ENCODE measurements at places on chromosomes 1 and 21.

DNA sequence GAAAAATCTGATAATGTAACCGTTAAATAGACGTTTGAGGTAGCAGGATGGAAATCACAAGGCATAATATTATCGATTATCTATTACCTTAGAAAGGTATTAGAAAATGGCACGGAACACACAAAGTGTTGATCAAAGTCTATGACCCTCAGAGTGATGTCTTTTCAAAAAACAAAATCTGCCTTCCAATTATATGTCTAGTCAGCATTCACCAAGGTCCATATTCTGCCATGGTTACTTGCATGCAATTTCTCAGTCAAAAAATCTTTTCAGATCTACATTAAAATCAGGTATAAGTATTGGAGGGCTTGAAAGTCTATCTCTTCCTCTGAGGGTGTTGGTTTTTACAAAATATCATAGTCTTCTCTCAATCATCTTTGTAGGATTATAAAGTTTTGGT is 81.9 kb downstream of the KCTD3 start:
- no peak for DNase-seq
- H3K27me3 ChIP-seq = no peaks in the 10 kb centered on the region
- no peak overlapping the region for H3K4me3 ChIP-seq
- H3K36me3 ChIP-seq = no peaks in the 10 kb centered on the region
- H3K4me1 ChIP-seq = no peaks in the 10 kb centered on the region

- DNase-seq = no peak
- no peak overlapping the region for H3K27ac ChIP-seq
- H3K4me3 ChIP-seq = no peak overlapping the region
- no peaks in the 10 kb centered on the region for H3K27me3 ChIP-seq
- H3K4me1 ChIP-seq = no peaks in the 10 kb centered on the region
- H3K36me3 ChIP-seq = no peaks in the 10 kb centered on the region
Measured at GRCh38 chr1:175679981-175680652, 63.3 kb downstream of the TNR start.

GRCh38 chr21:46518983-46519583 is 60.4 kb downstream of the DIP2A start:
- no peak for DNase-seq
- H3K4me1 ChIP-seq = no peaks in the 10 kb centered on the region
- H3K27ac ChIP-seq = no peak overlapping the region
- no peaks in the 10 kb centered on the region for H3K36me3 ChIP-seq
- H3K4me3 ChIP-seq = no peak overlapping the region

- H3K4me3 ChIP-seq = no peak overlapping the region
- no peaks in the 10 kb centered on the region for H3K4me1 ChIP-seq
- H3K36me3 ChIP-seq = no peaks in the 10 kb centered on the region
- no peak for DNase-seq
Measured at GRCh38 chr1:4093856-4094565, 193.9 kb upstream of the C1orf174 start.

DNA sequence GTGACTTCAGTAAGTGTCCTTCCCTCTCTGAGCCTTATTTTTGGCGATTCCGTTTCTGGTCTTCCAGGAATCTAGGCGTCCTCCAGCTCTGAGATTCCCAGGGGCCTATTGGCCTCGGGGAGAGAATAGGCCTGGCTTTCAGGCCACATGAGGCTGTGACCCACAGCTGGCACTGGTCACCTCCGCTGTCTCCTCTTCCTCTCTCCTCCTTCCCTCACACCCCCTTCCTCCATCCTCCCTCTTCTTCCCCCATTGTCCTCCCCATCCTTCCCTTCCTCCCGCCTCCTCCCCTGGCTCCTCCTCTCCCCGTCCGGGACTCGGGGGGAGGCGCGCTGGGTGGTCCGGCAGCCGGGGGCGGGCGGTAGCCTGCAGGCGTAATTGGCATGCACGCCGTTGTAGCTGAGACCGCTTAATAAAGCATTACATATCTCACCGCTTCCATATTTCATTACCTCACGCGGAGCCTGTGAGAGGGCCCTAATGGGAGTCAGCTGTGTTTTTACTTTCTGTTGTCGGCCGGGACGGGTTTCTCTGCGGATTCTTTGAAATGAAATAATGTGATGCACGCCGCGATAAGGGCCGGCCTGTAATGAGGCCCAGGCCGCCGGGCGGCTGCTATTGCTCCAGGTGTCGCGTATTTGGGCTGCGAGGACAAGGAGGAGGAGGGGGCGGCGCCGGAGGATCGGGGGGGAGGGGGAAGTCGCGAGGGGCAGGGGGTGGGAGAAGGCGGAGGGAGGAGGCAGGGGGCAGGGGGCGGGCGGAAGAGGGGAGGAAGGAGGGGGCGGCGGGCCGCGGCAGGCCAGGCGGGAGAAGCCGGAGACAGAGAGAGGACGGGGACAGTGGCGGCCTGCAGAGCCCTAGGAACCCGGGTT is 95.3 kb downstream of the FOXD2 start:
- H3K27ac ChIP-seq = peak overlapping the region; percentile 53
- peak; percentile 77 for DNase-seq
- no peaks in the 10 kb centered on the region for H3K27me3 ChIP-seq
- H3K4me1 ChIP-seq = peaks cover 3% of the 10 kb centered on the region
- H3K36me3 ChIP-seq = no peaks in the 10 kb centered on the region

DNA sequence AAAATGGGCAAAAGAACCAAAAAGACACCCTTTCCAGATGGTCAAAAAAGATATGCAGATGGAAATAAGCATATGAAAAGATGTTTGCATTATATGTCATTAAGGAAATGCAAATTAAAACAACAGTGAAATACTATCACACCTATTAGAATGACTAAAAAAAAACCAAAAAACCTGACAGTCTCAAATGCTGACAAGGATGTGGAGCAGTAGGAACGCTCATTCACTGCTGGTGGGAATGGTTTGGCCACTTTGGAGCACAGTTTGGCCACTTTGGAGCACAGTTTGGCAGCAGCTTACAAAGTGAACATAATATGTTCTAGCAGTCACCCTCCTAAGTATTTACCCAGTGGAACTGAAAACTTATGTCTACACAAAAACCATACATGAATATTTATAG is 105.0 kb upstream of the ARTN start:
- no peak for DNase-seq
- H3K4me3 ChIP-seq = no peak overlapping the region
- H3K36me3 ChIP-seq = no peaks in the 10 kb centered on the region
- no peaks in the 10 kb centered on the region for H3K4me1 ChIP-seq
- no peaks in the 10 kb centered on the region for H3K27me3 ChIP-seq

DNA sequence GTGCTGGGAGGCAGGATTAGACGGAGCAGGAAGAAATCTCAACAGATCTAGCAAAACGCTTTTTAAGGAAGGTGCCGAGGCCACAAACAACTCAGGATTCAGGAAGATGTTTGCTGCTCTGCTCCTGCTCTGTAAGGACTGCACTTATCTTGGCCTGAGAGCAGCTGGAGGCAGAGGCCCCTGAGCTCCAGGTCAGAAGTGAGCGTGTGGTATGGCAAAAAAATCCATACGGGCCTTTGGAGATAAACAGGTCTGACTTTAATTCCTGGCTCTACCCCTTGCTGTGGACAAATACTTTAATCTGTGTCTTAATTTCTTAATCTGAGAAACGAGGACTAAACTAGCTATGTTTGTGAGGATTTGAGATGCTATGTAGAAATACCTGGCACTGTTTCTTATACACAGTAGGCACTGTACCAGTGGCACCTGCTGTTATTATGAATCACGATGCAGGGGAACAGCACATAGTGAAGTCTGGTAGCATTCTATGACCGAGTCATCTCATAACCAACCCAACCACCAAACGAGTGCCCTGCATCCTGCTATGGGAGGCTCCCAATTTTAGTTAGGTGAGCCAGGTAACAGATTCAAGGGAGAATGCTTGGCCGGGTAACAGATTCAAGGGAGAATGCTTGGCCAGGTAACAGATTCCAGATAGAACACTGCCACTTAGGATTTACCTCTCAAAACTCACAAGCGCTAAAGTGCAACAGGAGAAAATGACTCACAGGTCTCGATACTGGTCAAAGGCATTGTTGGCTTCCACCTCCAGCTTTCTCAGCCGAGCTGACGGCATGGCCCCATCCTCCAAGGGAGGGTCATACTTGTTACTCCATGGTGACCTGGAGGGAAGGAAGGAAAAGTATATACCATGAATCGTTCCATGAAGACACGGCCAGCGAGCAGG is 65.9 kb downstream of the SLC66A1 start:
- H3K36me3 ChIP-seq = peaks cover 73% of the 10 kb centered on the region
- no peak overlapping the region for H3K27ac ChIP-seq
- no peak for DNase-seq
- H3K4me1 ChIP-seq = no peaks in the 10 kb centered on the region
- H3K4me3 ChIP-seq = no peak overlapping the region
- H3K27me3 ChIP-seq = no peaks in the 10 kb centered on the region

DNA sequence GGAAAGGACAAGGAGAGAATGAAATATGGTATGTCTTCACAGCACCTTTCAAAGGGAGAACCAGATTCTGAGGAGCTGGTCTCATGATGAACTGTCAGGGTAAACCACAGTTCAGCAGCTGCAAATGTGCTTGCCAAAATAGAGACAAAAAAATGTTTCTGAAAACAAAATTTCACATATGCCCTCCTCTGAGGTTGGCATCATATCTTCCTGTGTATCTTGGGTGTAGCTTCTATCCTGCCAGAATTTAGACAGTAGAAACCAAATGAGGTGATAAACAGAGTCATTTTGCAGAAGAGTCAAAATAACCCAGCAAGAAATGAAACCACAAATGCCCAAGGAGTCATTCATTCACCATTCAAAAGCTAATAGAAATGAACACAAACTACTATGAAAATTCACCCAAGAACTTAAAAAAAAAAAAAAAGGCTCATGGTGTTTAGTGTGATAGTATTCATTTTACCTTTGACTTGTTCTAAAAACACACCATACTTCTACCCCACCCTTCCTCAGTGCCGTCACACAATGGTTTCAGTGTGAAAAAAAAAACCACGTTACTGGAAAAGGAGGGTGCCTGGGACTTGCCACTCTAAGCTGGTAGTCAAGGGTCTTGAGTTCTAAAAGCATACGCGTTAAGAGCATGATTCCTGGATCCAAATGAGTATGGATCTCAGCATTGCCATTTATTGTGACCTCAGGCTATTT is 18.5 kb downstream of the SELL start:
- H3K36me3 ChIP-seq = no peaks in the 10 kb centered on the region
- no peak overlapping the region for H3K4me3 ChIP-seq
- no peaks in the 10 kb centered on the region for H3K27me3 ChIP-seq
- DNase-seq = no peak
- no peak overlapping the region for H3K27ac ChIP-seq
- H3K4me1 ChIP-seq = no peaks in the 10 kb centered on the region

GRCh38 chr21:45108808-45109781 is 34.7 kb downstream of the ADARB1 start:
- H3K36me3 ChIP-seq = no peaks in the 10 kb centered on the region
- no peak for DNase-seq
- H3K27ac ChIP-seq = peak overlapping the region; percentile 75

- H3K27me3 ChIP-seq = peaks cover 33% of the 10 kb centered on the region
- H3K27ac ChIP-seq = no peak overlapping the region
- H3K4me3 ChIP-seq = no peak overlapping the region
- no peak for DNase-seq
- no peaks in the 10 kb centered on the region for H3K36me3 ChIP-seq
Measured at GRCh38 chr1:156926175-156926574, 5.7 kb downstream of the LRRC71 start.

- DNase-seq = no peak
- peaks cover 2% of the 10 kb centered on the region for H3K4me1 ChIP-seq
- no peaks in the 10 kb centered on the region for H3K36me3 ChIP-seq
Measured at GRCh38 chr1:58905628-58906221, 121.9 kb upstream of the JUN start.

- no peaks in the 10 kb centered on the region for H3K4me1 ChIP-seq
- no peak overlapping the region for H3K27ac ChIP-seq
- H3K27me3 ChIP-seq = no peaks in the 10 kb centered on the region
- DNase-seq = no peak
Measured at GRCh38 chr1:59714966-59715365, 99.8 kb upstream of the HOOK1 start.

- DNase-seq = no peak
- H3K4me1 ChIP-seq = no peaks in the 10 kb centered on the region
- H3K36me3 ChIP-seq = no peaks in the 10 kb centered on the region
- H3K27ac ChIP-seq = no peak overlapping the region
- no peaks in the 10 kb centered on the region for H3K27me3 ChIP-seq
Measured at GRCh38 chr1:160630523-160631451, 16.1 kb downstream of the SLAMF1 start.

GRCh38 chr1:14617791-14618190 is 19.3 kb downstream of the KAZN start:
- no peak for DNase-seq
- no peaks in the 10 kb centered on the region for H3K27me3 ChIP-seq
- H3K36me3 ChIP-seq = no peaks in the 10 kb centered on the region
- H3K27ac ChIP-seq = no peak overlapping the region
- no peaks in the 10 kb centered on the region for H3K4me1 ChIP-seq

GRCh38 chr1:165893507-165893906 is 66.1 kb downstream of the UCK2 start:
- no peak overlapping the region for H3K27ac ChIP-seq
- peaks cover 17% of the 10 kb centered on the region for H3K36me3 ChIP-seq
- H3K27me3 ChIP-seq = no peaks in the 10 kb centered on the region
- peaks cover 9% of the 10 kb centered on the region for H3K4me1 ChIP-seq

DNA sequence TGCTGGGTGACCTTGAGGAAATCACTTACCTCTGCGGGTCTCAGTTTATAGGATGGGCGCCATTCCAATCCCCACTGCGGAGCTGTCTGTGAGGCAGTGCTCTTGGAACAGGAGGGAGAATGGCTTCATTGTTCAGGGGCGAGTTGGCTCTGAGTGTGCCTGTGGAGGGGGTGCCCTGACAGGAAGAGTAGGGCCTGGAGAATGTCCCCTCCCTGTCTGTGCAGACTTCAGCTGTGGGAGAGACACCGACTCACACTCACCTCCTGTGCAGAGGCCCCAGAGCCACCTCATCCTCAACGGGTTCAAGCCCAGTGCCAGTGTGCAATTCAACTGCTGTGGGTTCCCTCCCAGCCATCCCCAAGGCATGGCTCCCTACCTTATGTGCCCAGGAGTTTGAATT is 17.1 kb downstream of the ADORA1 start:
- H3K27me3 ChIP-seq = no peaks in the 10 kb centered on the region
- no peaks in the 10 kb centered on the region for H3K4me1 ChIP-seq
- H3K4me3 ChIP-seq = no peak overlapping the region
- no peak overlapping the region for H3K27ac ChIP-seq
- DNase-seq = no peak
- H3K36me3 ChIP-seq = no peaks in the 10 kb centered on the region

DNA sequence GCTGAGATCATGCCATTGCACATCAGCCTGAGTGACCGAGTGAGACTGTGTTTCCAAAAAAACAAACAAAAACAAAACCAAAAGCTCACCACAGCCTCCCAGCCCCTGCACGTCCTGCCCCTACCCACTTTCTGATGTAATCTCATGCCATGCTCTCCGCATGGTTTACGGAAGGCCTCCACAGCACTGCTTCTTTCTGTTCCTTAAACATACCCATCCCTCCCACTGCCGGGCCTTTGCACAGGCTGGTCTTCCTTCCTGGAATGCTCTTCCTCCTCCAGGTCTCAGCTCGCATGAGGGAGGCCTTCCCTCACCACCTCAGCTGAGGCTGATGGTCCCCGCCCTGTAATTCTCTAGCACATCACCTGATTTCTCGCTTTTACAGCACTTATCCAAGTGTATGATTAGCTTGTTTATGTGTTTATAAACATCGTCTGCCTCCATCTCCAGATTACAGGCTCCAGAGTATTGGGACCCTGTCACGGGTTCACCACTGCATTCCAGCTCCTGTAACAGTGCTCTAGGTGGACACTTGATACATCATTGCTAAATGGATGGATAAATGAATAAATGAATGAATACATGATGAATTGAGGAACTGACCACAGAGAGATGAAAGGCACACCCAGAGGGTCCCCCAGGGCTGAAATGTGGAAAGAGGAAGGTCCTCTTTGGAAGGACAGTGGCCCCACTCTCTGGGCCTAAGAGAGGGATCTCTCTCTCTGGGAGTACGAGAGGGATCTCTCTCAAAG is 22.1 kb downstream of the TCEA3 start:
- no peaks in the 10 kb centered on the region for H3K27me3 ChIP-seq
- no peak overlapping the region for H3K4me3 ChIP-seq
- peak overlapping the region; percentile 68 for H3K27ac ChIP-seq
- peaks cover 8% of the 10 kb centered on the region for H3K36me3 ChIP-seq
- H3K4me1 ChIP-seq = peaks cover 16% of the 10 kb centered on the region

All from ascending aorta (tissue), 2 donors.